Neural crest cell (in vitro differentiated cells): ENCODE measurements at places on chromosomes 1 and 21.

DNA sequence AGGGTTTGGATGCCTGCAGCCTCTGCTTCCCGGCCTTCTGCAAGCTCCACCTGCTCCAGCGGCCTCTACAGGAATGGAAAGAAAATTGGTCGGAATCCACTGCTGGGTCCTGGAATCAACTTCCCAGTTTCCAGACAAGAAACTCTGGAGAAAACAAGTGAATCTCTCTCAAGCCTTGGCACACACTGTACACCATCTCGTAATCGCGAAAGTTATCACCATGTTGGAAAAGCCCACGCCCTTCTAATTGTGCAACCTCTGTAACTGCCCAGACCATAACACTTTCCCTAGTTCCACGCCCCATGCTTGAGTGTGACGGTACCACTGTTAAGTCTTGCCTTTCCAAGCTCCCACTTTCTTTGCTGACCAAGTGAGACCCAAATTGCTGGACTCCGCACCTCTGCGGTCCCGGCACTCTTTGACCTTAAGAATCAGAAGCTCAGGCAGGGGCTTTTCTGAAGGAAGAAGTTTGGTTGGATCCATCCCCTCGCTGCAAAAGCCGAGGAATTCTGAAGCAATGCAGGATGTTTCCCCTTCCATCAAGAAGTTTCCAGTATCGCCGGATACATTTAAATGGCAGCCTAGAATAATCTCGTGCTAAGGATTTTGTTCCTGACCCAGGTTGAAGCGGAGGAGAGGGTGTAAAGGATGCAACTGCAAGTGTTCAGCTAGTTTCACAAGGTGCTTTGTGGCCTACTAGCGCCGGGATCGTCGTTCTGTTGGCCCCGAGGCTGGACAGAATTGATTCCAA is 6.2 kb downstream of the NR5A2 start:
- DNase-seq: no peak

GRCh38 chr1:13753636-13754402 is 53.8 kb downstream of the PRDM2 start:
- no peak for DNase-seq

- DNase-seq: no peak
These were observed 1943.0 kb downstream of the MRPL39 start for GRCh38 chr21:23664193-23664694.

- DNase-seq: no peak
These were observed 3.3 kb upstream of the F3 start for GRCh38 chr1:94544706-94545490.

GRCh38 chr1:112386731-112387346 is 9.2 kb upstream of the CTTNBP2NL start:
- DNase-seq: no peak
